ENCODE measurements at places on chromosomes 1 and 21. TPM values are rescaled to one million over a fixed set of nuclear protein-coding genes. Genes with fewer than 3 reads are reported as not detected.

- H3K4me3 ChIP-seq: no peak overlapping the region
- no peak for DNase-seq
- no peaks in the 10 kb centered on the region for H3K27me3 ChIP-seq
- H3K4me1 ChIP-seq: peaks cover 20% of the 10 kb centered on the region
These were observed 5.8 kb upstream of the ANKRD13C start for GRCh38 chr1:70360321-70360720.

DNA sequence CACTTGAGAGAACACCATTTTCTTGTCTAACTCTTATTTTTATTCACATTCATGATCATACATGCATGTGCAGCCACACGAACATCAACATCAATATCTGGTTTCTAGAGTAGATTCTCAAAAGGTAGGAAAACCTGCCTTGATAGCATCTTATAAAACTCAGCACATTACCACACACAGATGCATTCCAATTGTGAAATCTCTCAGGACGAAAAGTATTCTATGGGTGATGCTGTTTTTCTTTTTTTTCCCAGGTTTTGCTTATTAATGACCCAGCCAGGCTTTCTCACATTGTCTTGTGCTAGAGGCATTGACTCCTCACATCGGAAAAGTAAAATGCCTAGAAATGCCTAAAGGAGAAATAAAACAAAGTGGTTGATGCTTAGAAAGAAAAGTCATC lies 562.8 kb downstream of the KIF26B start:
- no peak for DNase-seq
- H3K27me3 ChIP-seq: no peaks in the 10 kb centered on the region
- H3K4me3 ChIP-seq: no peak overlapping the region

GRCh38 chr1:51247499-51247898 lies 11.4 kb downstream of the RNF11 start:
- no peak for DNase-seq
- H3K27me3 ChIP-seq: no peaks in the 10 kb centered on the region
- peaks cover 2% of the 10 kb centered on the region for H3K4me1 ChIP-seq
- H3K27ac ChIP-seq: no peak overlapping the region

The UMODL1 gene
- not detected for total RNA-seq

The ZC3H12A gene
- 9.2 TPM for total RNA-seq

The TMEM63A gene
- 75.7 TPM for total RNA-seq

The LZIC gene
- 34.9 TPM for total RNA-seq

Measured in mesothelial cell of epicardium (in vitro differentiated cells).